RCC 7860 (cell line): ENCODE measurements at places on chromosomes 1 and 21.

GRCh38 chr21:42063571-42064521, 7.3 kb upstream of the UMODL1 start:
- DNase-seq: no peak

GRCh38 chr1:24362982-24363614, 43.9 kb downstream of the GRHL3 start:
- DNase-seq: peak; percentile 38

DNA sequence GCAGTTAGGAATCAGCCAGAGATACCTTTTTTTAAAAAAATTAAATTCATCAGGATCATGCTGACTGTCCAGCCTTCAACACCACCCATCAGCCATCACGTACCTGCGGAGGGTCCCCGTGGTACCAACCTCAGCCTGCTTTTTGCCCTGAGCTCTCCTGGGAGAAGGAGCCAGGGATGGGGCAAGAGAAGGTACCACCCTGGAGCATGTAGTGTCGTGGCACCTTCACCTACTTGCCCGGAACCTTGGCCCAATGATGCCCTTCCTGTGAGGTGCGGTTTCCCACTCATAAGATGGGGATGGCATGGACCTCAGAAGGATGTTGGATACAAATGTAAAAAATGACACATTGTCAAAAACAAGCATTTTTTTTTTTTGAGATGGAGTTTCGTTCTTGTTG, 88.4 kb upstream of the C1orf174 start:
- DNase-seq: no peak

- peak; percentile 46 for DNase-seq
Observed at GRCh38 chr1:179310291-179310690, 16.7 kb downstream of the SOAT1 start.

DNA sequence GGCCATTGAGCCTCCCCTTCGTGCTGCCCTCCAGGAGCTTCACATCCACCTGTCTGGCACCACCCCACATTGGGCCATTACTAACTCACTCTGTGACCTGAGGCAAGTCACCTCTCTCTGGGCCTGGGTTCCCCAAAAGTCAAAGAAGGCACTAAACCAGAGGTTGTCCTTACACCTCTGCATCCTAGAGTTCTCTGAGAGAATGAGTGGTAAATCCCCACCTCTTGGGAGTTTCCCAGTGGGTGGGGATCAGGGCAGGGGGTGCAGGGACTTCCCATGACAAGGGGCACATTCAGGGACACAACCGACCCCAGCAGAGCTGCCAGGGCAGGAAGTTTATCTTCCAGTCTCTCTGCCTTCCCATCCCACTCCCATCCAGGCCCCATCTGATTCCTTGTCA, 99.7 kb downstream of the EPHB2 start:
- DNase-seq: no peak

DNA sequence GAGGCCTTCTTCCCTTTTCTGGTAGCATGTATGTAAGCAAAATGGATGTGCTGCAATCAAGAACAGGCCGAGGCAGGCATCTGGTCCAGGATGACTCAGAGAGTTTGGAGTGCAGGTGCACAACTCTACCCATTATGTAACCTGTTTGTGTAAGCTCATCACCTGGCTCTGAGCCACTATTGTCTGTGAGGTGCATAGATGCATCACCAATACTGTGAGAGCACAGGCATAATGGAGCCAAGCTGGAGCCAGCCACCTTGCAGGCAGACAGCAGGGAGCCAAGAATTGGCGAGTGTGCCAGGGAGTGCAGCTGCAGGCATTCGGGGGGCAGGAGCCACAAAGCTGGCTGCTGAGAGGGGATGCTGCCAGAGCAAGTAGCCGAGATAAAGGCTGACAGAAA, 549.9 kb upstream of the RGS18 start:
- DNase-seq: no peak

- DNase-seq: no peak
Observed at GRCh38 chr1:68974447-68974846, 477.6 kb upstream of the DEPDC1 start.

DNA sequence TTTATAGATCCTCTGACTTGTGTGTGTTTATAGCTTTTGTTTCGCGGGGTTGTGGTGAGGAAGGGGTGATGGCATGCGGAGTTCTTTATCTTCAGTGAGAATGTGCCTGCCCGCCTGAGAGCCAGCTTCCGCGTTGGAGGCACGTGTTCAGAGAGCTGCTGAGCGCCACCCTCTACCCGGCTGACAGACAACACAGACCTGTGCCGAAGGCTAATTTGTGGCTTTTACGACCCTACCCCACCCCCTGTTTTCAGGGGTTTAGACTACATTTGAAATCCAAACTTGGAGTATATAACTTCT, 14.4 kb upstream of the CD101 start:
- no peak for DNase-seq

GRCh38 chr1:33078030-33078591, 2.8 kb upstream of the AZIN2 start:
- DNase-seq: no peak

- DNase-seq: no peak
Observed at GRCh38 chr1:228899421-228899956, 164.2 kb downstream of the RHOU start.

GRCh38 chr1:95278173-95279006, 44.4 kb downstream of the RWDD3 start:
- DNase-seq: no peak

- DNase-seq: no peak
Observed at GRCh38 chr1:97378596-97378995, 542.2 kb downstream of the DPYD start.

- no peak for DNase-seq
Observed at GRCh38 chr21:44702973-44703730, 6.2 kb downstream of the KRTAP10-12 start.

DNA sequence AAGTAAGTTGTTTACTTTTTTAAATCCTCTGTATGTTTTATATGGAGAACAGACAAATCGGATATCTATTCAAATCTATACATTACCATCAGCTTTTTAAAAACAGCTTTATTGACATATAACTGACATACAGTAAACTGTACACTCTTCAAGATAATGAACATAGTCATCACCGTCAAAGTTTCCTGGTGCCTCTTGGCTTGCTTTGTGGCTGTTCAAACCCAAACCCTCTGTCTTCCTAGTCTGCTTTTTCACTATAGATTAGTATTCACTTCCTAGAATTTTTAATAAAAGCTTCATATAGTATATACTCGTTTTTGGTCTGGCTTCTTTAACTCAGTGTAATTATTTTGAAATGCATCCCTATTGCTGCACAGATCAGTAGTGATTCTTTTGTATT, 56.4 kb upstream of the TPTE start:
- no peak for DNase-seq

GRCh38 chr21:45638707-45639106, 4.8 kb upstream of the PCBP3 start:
- DNase-seq: no peak

GRCh38 chr1:219732814-219733491, 120.0 kb upstream of the ZC3H11B start:
- no peak for DNase-seq

- DNase-seq: no peak
Observed at GRCh38 chr1:86472152-86472551, 3.4 kb downstream of the CLCA1 start.

- no peak for DNase-seq
Observed at GRCh38 chr1:33841494-33841893, 22.4 kb upstream of the HMGB4 start.

DNA sequence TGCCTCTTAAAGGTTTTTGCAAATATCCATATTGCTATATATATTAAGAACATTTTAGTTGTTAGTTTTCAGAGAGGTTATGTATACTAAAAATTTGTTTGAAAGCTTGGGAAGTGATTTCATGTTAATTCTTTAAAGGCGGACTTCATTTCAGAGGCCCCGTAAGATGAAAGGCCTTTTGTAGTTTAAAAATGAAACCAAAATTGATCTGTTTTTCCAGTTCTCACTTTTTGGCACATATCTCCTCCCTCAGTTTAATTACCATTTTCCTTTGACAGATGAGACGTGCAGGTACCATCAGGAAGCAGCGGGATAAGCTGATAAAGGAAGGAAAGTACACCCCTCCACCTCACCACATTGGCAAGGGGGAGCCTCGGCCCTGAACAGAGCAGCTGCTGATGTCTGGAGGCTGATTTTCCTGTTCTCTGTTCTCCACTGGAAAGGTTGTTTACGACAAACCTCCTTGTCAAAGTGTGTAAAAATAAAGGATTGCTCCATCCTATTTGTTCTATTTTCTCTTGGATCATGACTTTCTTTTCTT, 8.0 kb downstream of the NDUFS5 start:
- DNase-seq: no peak
